K562 (cell line): ENCODE measurements at places on chromosomes 2 and 18.
A peak's percentile ranks its signal among the peaks of the same experiment; 100 is the strongest.

- H3K4me1 ChIP-seq = no peaks in the 10 kb centered on the region
- H3K4me3 ChIP-seq = no peak overlapping the region
- no peaks in the 10 kb centered on the region for H3K36me3 ChIP-seq
- no peak overlapping the region for H3K27ac ChIP-seq
Observed at GRCh38 chr2:225288986-225289385, 110.5 kb upstream of the NYAP2 start.

- peaks cover 4% of the 10 kb centered on the region; the same call in 1 of the 3 replicates for H3K36me3 ChIP-seq
- no peak for DNase-seq
- peaks cover 26% of the 10 kb centered on the region for H3K4me1 ChIP-seq
- H3K27ac ChIP-seq = peak overlapping the region; percentile 88
- no peaks in the 10 kb centered on the region for H3K27me3 ChIP-seq
Observed at GRCh38 chr2:195514365-195514764, 142.7 kb upstream of the SLC39A10 start.

DNA sequence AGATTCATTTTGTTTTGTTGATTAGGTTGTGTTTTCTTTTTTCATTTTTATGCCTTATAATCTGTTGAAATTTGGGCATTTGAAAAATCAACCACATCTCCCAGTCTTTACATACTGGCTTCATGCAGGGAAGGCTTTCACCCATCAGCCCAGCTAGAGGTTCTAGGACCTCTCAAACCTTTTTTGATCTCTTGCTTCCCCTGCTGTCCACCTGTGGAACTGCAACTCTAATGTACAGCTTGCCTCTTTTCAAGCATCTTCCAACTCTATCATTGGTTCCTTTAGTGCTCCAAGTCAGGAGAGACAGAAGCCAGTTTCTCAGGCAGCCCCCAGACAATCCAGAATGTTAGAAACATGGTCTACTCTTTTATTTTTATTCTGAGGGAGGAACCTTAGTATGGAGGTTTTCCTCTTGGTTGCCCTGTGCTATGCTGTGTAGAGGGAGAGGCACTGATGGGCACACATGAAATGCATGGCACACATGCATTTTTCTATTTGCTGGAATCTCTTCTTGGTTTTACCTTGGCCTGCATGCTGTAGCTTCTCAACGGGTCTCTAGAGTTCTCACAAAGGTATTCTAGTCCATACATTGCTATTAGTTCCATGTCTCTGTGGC, 107.2 kb upstream of the L3MBTL4 start:
- no peaks in the 10 kb centered on the region for H3K36me3 ChIP-seq
- H3K27me3 ChIP-seq = no peaks in the 10 kb centered on the region
- no peak overlapping the region for H3K27ac ChIP-seq
- no peak overlapping the region for H3K4me3 ChIP-seq
- DNase-seq = peak; percentile 61

DNA sequence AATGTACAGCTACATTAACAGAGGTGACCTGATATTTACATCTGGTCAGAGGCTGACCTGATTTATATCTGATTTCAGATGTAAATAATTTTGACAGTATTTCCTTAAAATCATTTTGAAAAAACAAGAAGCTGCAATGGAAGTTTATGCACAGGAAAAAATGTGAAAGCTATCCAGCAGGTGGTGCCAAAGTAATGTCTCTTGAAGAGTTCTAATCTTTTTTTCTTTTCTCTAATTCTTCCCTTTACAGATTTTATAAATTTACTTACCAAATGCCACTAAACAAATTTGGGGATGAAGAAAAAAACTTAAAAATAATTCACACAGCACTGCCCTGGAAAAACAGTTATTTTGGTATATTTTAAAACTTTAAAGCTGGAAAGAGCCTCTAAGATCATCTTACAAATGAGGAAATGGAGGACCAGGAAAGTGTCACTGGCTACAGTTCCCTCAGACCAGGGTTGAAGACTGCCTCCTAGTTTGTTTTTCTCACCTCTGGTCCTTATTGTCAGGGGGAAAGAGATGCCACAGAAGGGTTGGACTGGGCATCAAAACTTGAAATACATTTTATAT, 16.4 kb upstream of the FBLN7 start:
- no peak overlapping the region for H3K4me3 ChIP-seq
- no peak overlapping the region for H3K27ac ChIP-seq
- H3K27me3 ChIP-seq = no peaks in the 10 kb centered on the region
- DNase-seq = peak; percentile 55

- no peaks in the 10 kb centered on the region for H3K4me1 ChIP-seq
- H3K27ac ChIP-seq = no peak overlapping the region
- H3K27me3 ChIP-seq = peaks cover 25% of the 10 kb centered on the region
- H3K36me3 ChIP-seq = no peaks in the 10 kb centered on the region
Observed at GRCh38 chr2:74708296-74708695, 54.2 kb downstream of the SEMA4F start.

DNA sequence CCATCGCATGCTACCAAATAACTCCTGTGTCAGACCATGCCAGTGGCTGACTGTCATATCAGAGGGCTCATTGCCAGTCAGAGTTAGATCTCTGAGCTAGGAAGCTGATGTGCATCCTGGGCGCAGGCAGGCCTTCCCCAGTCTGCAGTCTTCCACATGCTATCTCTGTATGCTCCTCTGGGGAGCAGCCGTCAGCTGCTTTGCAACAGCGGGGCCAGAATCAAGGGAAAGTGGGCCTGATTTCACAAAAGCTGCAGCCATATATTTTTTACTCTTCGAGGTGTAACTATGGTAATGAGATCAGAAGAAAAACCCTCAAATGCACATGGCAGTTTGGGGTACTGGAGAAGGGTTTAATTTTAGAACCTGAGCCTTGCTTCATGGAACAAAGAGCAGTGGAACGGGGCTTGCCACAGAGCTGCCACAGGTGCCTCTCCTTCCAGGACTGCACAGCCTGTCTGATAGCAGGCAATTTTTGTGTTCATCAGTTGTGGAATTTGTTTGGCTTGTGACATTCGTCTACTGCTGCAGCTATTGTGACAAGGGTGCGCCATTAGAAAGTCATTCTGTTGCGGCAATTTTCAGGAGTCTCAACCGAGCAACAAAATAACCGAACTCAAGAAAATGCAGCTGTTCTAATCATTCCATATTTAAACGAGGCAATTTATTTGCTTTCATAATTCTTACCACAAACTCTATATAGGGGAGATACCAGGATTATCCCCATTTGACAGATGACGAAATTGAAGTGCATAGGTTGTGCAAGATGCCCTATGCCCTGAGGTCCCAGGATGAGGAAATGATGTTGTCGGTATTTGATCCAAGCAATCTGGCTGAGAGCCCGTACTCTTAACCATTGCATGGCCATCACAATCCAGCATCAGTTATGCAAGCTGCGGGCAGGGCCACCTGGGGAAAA, 109.6 kb upstream of the CYRIA start:
- H3K36me3 ChIP-seq = no peaks in the 10 kb centered on the region
- H3K4me1 ChIP-seq = no peaks in the 10 kb centered on the region
- 0 out of 3 replicates have a peak, but pooled peaks cover 2% of the 10 kb centered on the region for H3K27me3 ChIP-seq
- H3K27ac ChIP-seq = no peak overlapping the region
- no peak for DNase-seq
